ENCODE measurements at places on chromosomes 5 and 9.
A peak's percentile ranks its signal among the peaks of the same experiment; 100 is the strongest.

DNA sequence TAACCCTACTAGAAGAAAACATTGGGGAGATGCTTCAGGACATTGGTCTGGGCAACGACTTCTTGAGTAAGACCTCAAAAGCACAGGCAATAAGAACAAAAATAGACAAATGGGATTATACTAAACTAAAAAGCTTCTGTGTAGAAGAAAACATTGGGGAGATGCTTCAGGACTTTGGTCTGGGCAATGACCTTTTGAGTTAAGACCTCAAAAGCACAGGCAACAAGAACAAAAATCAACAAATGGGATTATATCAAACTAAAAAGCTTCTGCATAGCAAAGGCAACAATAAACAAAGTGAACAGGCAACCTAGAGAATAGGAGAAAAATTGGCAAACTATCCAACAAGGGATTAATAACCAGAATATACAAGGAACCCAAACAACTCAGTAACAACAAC lies 3.7 kb downstream of the MRPL50 start:
- no peak for DNase-seq

GRCh38 chr9:130898552-130898852 lies 1.9 kb upstream of the QRFP start:
- no peak for DNase-seq

DNA sequence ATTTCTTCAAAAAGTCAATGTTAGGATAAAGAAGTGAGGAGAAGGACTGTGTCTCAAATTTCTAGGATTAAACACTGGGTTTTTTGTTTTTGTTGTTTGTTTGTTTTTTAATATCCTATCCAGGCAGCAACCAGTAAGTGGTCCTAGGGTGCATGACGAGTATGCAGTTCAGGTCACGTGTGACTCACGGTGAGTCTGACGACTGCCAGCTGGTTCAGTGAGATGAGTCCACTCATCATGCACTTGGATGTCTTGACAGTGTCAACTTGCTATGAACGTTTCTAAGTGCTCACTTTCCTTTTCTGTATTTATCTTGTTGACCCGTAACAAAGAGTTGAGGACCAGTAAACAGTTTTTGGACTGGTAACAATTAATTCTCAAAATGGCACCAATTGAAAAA lies 32.7 kb downstream of the ATG10 start:
- DNase-seq, result no peak

DNA sequence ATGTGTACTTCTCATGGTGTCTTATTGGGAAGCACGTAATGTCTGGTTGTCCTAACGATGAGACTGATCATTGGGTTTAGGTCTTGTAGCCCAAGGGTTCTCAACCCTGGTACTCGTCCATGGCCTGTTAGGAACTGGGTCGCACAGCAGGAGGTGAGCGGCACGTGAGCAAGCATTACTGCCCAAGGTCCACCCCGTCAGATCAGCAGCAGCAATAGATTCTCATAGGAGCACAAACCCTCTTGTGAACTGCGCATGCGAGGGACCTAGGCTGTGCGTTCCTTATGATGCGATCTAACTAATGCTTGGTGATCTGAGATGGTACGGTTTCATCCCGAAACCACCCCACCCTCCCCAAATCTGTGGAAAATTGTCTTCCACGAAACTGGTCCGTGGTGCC lies 33.5 kb downstream of the CNOT6 start:
- no peak for DNase-seq

- DNase-seq, result no peak
Observed at GRCh38 chr5:9927521-9927997, 297.4 kb upstream of the TAS2R1 start.

- DNase-seq, result no peak
Observed at GRCh38 chr5:52777186-52777585, 10.5 kb upstream of the ITGA1 start.

- DNase-seq, result no peak
Observed at GRCh38 chr5:73967347-73967746, 341.4 kb downstream of the ARHGEF28 start.

DNA sequence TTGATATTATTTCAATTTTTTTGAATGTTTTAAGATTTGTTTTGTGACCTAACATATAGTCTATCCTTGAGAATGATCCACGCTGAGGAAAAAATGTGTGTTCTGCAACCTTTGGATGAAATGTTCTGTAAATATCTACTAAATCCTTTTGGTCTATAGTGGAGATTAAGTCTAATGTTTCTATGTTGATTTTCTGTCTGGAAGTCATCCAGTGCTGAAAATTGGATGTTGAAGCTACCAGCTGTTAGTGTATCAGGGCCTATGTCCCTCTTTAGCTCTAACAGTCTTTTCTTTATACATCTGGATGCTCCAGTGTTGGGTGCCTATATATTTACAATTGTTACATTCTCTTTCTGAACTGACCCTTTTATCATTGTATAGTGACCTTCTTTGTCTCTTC lies 422.3 kb downstream of the TMEM232 start:
- peak; percentile 3 for DNase-seq

GRCh38 chr9:134474055-134474370 lies 147.8 kb downstream of the RXRA start:
- DNase-seq, result no peak

- DNase-seq, result no peak
Observed at GRCh38 chr9:70228611-70229010, 30.2 kb upstream of the SMC5 start.
